NCI-H524 (cell line): ENCODE measurements at places on chromosomes 5 and 9.

DNA sequence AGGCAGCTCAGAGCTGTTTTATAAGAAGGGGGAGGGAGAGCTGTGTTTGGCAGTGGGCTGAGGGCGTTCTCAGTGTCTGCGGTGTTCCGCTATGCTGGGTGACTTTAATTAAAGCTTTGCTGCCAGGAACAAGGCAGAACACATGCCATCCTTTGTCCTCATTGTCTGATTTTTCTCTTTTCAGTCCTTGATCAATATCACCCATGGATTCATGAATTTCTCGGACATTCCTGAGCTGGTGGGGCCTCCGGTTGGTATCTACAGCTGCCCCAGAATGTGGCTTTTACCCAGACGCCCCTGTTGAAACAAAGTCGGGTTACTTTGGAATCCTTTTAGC is 66.5 kb upstream of the TGFBR1 start:
- no peak for DNase-seq

GRCh38 chr9:38443597-38443996 is 19.3 kb upstream of the IGFBPL1 start:
- DNase-seq = no peak

DNA sequence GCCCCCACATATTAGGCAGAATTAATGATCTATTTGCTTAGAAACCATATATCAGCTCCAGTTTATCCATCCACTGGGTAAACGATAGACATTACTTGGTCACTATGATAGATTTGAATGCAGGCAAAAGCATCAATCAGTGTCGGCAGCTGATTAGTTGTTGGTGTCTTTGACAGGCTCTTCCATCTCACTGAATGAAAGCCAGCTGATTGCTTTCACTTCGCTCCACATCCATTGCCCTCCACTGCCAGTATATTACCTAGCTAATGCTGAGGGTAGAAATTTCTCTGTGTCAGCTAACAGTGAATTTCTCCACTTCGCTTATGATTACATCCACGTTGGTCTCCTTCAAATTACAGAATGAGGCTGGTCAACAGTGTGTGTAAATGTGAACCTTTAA is 821.3 kb upstream of the TYRP1 start:
- DNase-seq = no peak

DNA sequence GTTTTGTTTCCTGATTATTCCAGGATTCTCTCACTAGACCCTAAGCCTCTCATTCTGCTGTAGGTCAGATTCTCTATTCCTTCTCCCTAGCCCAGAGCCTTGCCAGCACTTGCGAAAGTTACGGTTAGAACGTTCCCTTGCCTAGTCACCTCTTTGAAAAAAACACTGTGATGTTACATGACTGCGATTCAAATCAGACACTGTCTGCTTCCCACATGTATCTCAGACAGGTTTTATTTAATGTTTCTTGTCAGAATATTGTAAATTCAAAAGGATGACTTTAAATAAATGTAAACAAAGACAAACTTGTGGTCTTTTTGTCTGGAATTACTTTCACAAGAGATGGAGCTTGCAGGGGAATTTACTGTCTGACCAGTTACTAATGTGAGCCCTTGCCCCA is 116.5 kb upstream of the OTULINL start:
- DNase-seq = no peak

DNA sequence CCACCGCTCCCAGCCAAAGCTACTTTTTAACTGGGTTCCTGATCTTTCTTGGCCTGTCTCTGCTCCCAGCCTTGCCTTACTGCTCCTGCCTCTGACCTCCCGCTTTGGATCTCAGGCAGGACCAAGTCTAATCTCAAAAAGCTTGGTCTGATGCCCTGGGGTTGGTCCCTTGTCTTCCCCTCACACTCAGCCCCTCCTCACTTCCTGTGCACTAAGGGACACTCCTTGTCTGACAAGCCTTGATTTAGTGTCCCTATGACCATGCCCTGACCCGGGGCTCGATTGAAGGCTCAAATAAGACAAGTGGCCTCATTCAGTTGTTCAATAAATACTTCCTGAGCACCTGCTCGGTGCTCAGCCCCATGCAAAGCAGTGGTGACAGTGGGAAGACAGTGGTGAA is 3.7 kb upstream of the GTF3C5 start:
- DNase-seq = no peak

- no peak for DNase-seq
Observed at GRCh38 chr5:35438786-35439185, 178.9 kb upstream of the SPEF2 start.

- DNase-seq = no peak
Observed at GRCh38 chr5:118314931-118315330, 673.4 kb downstream of the DTWD2 start.

DNA sequence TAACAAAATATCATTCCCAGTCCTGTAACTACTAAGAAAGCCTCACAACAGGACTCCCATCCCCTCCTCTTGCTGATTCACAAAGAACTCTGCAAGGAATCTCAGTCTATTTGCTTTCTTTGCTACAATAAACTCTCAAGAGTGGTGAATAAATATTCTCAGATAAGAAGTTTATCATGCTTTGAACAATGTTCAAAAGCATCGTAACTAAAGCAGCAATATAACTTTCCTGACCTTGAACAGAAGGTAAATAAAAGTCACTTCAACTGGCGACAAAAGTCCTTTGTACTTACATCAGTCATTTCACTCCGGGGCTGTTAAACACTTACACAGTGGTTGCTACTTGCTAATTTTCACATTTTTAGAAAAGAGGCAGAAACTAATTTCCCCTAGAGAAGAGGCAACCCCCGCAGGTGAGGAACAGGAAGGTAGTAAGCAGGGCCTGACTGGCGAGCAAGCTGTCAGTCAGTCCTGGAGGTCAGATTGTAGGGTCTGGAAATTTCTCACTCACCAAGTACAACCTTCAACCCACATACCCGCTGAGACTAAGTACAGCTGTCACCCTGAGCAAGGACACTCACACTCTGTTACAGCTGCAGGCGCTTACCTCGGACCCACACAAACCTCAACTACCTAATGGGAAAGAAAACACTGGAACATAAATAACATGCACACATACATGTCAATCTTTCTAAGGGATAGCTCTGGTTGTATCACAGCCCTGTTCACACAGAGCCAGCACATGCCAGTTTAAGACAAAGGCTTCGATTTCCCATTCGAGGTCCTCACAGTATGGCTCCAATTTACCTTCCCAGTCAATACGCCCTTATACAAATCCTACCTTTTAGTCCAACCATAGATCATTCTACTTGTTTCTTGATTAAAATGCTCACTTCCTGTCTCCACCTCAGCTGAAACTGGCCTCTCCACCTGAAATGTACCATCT is 104.6 kb upstream of the RETREG1 start:
- no peak for DNase-seq

DNA sequence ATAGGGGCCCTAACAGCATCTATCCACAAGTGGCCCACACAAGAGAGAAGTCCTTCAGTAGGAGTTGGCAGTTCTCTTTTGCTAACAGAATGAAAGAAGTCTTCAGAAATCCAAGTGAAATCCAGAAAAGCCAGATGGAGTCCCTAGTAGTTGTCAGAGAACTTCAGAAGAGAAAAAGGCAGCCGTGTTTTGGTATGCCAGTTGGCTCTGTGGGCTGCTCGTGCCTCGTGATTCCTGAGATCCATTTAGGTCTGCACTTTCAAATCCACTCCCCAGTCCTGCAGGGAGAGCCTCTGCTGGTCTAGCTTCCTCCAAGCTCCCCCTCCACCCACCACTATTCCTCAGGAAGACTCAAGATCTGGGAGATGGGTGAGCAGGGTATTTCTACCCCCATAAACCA is 69.0 kb downstream of the CFAP90 start:
- no peak for DNase-seq

- no peak for DNase-seq
Observed at GRCh38 chr9:86735772-86736458, 211.4 kb downstream of the GAS1 start.
